ENCODE measurements at places on chromosomes 3 and 15.

DNA sequence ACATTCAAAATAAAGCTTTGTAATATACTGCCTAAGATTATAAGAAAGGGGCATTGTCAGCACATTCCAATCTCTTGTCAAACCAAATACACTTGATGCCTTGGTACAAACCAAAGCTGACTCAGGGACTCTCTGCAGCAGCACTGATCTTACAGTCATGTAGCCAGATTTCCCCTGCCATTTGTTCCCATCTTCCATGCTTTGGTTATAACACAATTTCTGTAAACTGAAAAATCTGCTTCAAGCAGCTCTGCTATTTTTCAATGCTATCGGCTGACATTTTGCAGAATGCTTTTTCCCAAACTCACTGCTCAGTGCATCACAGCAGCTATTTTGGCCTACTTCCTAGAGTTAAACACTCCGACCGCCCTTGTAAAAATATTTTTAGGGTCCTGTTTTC is 18.2 kb downstream of the PLOD2 start:
- DNase-seq = no peak

DNA sequence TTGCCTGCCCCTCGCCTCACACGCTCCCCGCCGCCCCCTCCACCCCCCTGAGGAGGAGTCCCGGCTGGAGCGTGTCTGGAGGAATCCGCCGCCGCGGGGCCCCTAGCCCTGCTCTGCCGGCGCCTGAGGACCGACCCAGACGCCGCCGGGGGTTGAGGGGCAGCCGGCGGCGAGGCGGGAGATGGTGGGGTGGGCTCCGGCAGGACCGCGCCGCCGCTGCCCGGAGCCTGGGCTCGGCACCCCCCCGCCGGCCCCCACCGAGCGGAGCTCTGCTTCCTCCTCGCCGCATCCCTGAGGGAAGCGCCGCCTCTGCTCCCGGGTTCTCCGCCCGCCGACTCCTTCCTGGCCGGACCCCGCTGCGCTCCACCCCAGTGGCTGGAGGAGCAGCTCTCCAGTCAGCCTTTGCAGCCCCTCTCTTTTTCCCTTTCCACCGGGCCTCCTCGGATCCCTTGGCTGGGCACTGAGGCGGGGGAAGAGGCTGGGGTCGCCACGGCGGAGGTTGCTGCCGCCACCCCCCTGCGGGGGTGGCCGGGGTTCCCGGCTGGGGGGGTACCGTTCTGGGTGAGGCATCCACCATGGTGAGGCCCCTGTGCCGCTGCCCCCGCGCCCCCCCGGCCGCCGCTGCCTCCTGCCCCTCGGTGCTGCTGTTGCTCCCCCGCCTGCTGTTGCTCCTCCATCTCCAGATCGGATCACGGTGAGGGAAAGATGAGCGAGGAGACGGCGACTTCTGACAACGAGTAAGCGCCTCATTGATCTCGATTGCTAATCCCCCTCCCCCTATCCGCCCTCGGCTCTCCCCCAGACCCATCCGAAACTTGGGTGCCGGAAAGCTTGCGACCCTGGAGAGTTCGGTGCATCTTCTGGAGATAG is at the start of gene SPRED1:
TSS of gene SPRED1 (plus strand) at position 356 of the 870 bp plus-strand sequence. CDS start at position 706, 350 bp downstream.
- DNase-seq = peak; percentile 9

DNA sequence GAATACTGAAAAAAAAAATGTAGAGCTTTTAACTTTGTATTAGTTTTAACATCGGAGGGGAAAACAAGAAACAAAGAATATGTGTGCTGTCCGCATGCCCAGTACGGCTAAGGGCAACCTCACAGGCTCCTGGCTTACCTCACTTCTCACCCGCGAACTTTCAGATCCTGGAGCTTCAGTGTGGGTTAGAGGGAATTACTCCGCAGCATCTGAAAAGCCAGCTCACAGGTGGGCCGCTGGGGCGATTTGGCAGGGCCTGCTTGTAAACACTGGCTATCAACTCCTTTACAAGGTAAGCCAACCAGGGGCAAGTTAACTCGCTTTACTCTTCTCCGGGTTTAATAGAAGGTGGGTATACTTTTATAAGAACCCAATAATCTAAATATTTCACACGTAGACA is 152.7 kb upstream of the ICE2 start:
- DNase-seq = no peak

DNA sequence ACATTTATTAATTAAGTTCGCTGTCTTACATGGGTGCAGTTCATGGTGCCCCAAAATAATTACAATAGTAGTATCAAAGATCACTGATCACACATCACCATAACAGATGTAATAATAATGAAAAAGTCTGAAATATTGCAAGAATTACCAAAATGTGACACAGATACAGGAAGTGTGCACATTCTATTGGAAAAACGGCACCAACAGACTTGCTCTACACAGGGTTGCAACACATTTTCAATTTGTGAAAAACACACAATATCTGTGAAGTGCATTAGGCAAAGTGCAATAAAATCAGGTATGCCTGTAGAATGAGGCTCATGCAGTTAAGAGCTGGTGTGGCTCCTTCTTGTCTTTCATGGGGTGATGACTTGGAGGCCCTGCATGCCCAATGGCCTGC is 265.8 kb downstream of the RPLP1 start:
- DNase-seq = no peak
